Hematopoietic multipotent progenitor cell treated with erythropoietin and hydrocortisone succinate and interleukin-3 and kit ligand, for 15 days (in vitro differentiated cells): ENCODE measurements at places on chromosomes 7 and 10.

DNA sequence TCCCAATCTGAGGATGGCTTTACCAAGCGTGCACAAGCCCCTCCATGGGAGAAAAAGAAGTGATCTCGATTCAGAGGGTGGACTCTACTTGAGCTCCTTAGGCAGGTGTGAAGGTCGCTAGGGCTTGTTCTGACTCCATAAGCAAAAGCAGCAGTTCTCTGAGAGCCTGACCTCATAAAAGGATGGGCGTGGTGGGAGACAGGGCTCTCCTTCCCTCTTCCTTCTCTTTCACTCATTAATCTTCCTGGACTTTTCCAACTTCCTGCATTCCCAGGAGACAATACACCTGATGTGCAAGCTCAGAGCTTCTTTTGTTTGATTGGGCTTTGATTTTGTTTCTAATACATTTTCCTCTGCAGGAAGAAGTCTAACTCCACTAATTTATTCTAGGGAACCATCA, 22.3 kb upstream of the TMEM72 start:
- DNase-seq = no peak

- DNase-seq = no peak
Measured at GRCh38 chr7:142468871-142469665, 211.2 kb upstream of the PRSS58 start.

- DNase-seq = no peak
Measured at GRCh38 chr10:3750006-3750816, 34.8 kb downstream of the KLF6 start.

DNA sequence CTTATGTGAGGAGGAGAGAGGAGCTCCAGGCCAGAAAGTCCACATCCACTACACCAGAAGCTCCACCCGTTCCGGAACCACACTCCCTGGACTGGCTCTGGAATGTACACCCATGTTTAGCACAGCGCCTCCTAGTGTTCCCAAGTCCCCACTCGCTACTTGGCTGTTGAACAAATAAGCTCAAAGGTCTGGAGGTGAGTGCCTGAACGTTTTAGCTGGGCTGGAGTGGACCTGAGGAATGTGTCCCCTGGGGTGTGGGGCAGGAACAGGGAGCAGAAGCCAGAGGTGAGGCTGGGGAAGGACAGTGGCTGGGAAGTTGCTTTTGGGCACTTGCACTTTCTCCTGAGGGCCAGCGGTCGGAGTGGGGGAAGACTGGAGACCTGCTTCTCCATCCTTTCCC, 164.1 kb upstream of the CDCA7L start:
- DNase-seq = peak; percentile 11
